ENCODE measurements at places on chromosomes 6 and 20. TPM values are rescaled to one million over a fixed set of nuclear protein-coding genes. Genes with fewer than 3 reads are reported as not detected.

The ARFGAP1 gene
- polyA plus RNA-seq: 109 TPM

The MOXD1 gene
- polyA plus RNA-seq: 6.6 TPM

- no peak for DNase-seq
These were observed 283.0 kb downstream of the HTR1B start for GRCh38 chr6:77180326-77180725.

DNA sequence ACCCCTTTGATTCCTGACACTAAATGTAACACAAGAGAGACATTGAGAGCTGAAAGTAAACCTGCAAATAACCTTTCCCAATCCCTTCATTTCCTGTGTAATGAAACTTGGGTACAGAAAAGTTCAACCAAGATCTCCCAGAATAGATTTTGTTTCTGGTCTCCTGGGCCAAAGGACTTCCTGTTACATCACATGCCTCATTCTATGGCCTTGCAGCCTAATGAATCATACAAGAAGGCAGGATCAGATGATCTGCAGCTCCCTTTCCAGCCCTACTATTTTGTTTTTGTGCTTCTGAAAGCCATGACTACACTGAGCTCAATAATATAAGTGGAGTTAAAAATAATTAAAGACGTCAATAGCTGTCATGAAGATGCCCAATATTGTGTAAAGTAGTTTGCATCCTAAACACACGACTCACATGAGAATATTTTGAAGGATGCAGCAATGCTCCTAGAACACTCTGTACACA lies 73.4 kb upstream of the NOX3 start:
- no peak for DNase-seq

DNA sequence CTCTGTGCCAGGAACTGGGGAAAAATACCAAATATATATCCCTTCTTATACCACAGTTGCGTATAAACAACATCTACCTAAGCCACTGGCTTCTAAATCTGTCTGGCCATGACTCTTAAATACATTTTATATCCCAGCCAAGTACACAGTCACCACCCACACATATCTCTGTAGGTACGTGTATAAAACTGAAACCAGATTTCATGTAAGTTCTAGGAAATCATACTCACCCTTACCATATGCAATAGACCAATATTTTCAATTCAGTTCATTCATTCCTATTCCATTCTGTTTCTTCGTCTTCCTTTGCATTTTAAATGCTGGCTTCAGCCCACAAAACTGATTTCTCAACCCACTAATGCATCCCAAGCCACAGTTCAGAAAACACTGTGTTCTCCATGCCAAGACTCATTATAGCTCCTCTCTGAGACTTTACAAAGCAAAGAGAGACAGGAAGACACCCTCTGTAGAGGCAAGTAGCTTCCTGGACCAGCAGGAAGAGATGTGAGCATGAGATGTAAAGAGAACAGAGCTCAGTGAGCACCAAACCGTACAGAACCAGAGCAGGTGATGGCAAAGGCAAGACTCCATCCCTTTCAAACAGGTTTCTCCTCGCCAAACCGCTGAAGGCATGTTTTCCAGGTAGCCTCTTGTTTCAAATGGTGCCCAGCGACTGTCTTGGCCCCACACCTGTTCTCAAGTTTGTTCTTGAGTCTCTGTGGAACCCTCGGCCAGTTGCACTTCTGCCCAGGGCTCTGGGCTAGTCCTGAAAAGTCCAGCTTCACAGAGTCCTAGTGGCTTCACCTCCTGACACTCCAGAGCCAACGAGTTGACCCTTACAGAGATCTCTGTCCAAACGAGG lies 18.7 kb downstream of the FAM50B start:
- no peak for DNase-seq

DNA sequence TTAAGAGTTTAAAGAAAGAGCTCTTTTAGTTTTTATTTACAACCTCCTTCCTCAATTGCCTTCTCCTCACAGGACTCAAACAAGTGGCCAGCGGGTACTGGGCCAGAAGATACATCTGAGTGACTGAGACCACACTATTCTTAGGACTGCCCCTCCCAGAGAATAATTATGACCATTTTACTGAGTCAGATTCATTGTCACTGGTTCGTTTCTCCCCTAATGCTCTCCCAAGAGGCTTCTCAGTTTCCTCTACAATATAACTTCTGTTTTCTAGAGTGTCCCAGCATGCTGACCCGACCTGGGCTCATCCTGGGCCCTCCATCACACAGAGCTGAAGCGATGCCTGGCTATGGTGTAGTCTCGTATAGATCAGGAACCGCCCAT lies 279.9 kb downstream of the CD83 start:
- DNase-seq: no peak

DNA sequence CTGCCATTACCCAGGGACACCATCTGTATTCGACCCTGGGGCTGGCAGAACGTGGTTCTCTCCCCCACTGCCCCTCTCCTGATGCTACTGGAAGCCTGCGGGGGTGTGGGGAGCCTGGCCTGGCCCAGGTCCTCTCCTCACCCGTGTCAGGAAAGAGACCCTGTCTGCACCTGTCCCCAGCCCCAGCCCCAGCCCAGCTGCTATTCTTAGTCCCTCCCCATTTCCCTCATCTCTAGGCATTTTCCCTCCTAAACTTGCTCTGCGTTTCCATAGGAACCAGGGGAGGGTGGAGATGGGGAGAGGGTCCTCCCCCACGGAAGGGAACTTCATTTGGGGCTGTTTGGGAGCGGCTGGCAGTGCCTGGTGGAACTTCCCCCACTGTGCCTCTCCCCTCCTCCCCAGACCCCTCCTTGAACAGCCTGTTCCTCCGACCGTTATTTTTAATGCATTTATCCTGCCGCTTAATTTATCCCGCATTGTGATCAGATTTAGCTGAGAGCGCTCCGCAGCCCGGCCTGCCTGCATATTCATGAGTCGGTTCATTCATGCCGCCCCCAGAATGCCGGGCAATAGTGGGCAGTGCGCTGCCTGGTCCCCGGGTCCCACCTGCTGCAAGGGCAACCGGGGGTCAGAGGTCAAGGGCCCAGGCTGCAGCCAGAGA lies 31.8 kb upstream of the DLGAP4 start:
- peak; percentile 61 for DNase-seq

DNA sequence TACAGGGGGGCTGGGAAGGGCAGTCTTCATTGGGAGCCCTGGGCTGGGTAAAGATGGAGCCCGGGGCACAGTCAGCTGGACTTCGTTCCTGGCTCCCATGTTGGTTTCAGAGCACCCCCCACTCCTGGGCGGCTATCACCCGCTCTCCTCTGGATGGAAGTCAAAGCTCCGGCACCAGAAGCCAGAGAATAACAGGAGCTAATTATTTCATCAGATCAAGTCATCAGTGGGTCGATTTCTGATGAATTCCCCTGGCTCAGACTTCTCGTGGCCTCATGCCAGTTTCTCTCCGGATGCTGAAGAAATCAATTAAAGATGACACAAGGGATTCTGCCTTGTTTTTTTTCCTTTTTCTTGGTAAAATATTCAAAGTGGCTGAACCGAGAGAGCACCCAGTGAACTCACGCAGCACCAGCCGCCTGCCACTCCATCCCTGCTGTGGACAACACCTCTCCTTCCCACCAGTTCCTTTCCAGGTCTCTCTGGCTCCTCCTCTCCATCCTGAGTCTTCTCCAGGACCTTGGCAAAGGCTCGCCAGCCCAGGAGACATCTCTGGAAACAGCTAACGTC lies 22.5 kb downstream of the SULF2 start:
- DNase-seq: no peak

Data from sigmoid colon (tissue), 7 donors.